ENCODE measurements at places on chromosomes 1 and 21.

GRCh38 chr1:154551474-154551873, 7.0 kb downstream of the UBE2Q1 start:
- DNase-seq: no peak

GRCh38 chr1:10108134-10108663, 75.4 kb downstream of the UBE4B start:
- no peak for DNase-seq

- no peak for DNase-seq
Observed at GRCh38 chr1:204509186-204509635, 7.0 kb upstream of the MDM4 start.

- DNase-seq: no peak
Observed at GRCh38 chr21:27734146-27734545, 767.3 kb upstream of the ADAMTS5 start.

GRCh38 chr21:37828556-37828955, 87.7 kb downstream of the KCNJ6 start:
- no peak for DNase-seq

DNA sequence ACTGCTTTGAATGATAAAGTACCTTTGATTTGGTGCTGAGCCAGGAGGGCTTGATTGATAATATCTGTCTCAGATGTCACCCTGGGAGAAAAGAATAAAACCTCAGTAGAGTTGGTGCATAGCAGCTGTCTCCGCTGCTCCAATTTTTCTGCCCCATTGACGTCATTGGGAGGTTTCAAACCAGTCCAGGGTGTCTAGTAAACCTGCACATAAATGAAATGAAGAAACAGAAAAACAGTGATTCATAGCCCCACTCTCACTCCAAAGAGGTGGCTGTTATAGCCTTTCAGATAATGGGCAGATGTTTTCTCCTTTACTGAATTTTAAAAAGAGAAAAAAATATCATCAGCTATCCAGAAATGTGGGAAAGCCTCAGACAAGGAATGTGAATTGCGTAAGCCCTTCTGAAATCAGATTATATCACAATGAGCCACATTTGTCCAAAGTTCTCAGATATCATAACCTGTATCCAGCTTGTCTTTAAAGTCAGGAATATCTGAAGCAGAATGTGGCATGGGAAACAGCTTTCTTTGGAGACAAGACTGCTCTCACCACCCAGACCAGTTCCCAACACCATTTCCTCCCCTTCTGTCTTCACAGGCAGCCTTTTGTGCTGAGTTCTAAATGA, 351.3 kb upstream of the SGIP1 start:
- DNase-seq: no peak

- DNase-seq: no peak
Observed at GRCh38 chr1:226889616-226890330, 19.4 kb downstream of the PSEN2 start.

DNA sequence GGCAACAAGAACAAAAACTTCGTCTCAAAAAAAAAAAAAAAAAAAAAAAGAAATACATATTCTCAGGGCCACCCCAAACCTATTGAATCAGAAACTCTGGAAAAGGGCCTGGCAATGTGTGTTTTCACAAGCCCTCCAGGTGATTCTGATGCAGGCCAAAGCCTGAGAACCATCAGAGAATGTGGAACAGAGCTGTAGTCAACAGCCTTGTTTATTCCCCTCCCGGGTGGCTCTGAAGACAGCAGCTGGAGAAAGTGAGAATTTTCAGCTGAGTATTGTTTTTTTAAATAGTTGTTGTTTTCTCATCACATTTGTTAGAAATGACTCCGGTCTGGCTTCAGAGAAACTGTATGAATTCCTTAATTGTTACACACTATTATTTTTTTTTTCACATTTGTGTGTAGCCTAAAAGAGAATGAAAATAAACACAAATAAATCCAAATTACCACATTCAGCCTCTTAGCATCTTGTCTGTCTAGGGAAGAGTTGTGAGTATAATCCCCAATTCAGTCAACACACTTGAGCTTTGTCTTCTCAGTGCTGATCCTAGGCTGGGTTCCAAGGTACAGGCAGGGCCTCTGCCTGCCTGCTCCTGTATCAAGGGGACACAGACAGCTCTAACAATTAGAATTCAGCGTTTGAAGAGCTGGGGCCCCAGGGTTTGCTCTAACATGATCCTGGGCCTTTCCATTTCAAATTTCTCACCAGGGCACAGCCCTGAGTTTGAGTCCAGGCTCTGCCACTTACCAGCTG, 6.6 kb upstream of the AZIN2 start:
- no peak for DNase-seq

- no peak for DNase-seq
Observed at GRCh38 chr1:151728151-151729054, 7.1 kb downstream of the RIIAD1 start.

DNA sequence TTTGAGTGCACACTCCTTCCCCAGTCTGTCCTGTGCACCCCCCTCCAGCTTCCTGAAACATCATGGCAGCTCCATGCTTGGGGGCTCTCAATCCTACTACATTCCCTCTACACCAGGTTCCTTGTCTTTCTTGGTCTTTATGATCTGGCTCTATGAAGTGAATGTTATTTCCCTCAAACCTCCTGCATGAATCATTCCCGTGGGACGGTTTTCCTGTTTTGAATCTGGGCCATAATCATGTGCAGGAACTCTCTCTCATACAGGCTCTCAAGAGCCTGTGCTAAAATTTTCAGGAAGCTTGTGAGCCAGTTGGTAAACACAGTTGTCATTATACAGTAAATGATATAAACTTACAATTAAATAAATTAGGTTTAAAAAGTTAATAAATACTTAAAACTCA, 89.8 kb upstream of the KCNE2 start:
- DNase-seq: no peak

DNA sequence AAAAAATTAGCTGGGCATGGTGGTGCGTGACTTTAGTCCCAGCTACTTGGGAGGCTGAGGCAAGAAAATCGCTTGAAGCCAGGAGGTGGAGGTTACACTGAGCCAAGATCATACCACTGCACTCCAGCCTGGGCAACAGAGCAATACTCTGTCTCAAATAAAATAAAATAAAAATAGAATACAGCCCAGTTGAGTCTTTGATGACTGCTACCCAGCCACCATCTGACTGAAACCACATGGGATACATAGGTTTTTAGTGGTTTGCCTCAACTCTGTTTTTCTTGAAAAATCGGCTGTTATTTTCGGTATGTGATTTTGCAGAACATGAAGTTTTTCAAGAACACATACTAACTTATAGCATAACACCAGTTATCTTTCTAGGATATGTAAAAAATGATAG, 46.5 kb downstream of the EPRS1 start:
- DNase-seq: no peak

DNA sequence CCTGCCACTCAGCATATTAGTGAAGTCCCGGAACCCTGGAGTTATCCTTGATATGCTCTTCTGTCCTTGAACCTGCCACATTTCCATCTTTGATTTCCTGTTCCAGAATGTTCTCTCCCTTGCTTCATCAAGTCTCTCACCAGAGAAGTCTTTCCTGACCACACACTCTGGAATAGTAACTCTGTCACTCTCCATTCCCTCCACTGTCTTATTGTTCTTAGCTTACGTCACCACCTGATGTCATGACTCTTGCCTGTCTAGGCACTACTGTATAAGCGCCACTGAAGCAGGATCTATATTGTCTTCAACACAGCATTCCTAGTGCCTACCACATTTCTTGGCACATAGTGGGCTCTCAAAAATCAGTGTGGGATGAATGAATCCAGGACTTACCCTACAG, 65.4 kb upstream of the SMYD2 start:
- no peak for DNase-seq

- no peak for DNase-seq
Observed at GRCh38 chr1:6459850-6460265, 6.1 kb downstream of the TNFRSF25 start.

- DNase-seq: no peak
Observed at GRCh38 chr1:209455661-209456358, 127.7 kb upstream of the CAMK1G start.

GRCh38 chr1:2014741-2015735, 4.1 kb upstream of the GABRD start:
- DNase-seq: no peak

DNA sequence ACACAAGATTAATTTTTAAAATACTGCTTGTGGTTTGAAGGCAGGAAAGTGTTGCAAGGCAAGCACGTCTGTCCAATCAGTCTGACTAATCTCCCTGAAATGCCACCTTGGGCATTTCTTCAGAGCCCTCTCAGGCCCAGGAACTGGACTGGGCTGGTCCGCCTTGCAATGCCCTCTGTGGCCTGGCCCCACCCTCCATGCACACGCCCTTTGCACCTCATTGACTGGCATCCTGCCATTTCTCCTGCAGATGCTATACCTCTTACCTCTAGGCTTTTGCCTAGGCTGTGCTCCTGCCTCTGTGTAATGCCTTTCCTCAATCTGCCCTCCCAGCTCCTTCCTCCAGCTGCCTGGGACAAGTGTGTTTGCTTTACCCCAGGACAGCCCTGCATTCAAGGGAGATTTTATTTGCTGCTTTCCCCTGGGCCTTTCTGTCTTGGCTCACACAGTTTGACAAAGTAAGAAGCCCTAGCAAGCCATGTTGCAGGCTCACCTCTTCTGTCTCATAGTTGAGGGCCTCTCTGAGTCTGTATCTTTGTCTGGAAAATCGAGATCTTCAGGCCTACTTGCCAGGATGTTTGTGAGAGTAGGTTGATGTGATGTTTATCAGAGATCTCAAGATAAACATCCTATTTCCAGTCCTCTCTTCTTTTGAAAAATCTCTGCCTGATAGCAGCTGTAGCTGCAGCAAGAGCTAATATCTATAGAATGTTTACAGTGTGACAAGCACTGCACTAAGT, 149.2 kb upstream of the JUN start:
- no peak for DNase-seq

- no peak for DNase-seq
Observed at GRCh38 chr1:32557812-32558211, 18.6 kb downstream of the ZBTB8A start.

GRCh38 chr1:248757784-248758195, 2.2 kb upstream of the LYPD8 start:
- no peak for DNase-seq

DNA sequence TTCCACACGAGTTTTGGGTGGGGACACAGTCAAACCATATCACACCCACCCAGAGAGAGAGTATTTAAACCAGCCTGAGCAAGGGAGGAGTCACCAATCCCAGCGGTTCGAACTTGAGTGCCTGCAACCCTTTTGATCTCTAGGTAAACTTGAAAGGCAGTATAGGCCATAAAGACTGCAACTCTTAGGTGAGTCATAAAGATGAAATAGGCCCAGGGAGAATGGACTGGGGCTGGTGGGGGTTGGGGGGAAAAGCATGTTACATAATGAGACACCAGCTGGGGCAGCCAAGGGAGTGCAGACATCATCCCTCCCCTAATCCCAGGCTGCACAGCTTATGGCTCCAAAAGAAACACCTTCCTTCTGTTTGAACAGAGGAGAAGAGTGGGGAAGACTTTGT, 99.8 kb upstream of the LHX8 start:
- DNase-seq: no peak

- DNase-seq: no peak
Observed at GRCh38 chr1:92367496-92367895, 68.6 kb downstream of the RPAP2 start.

GRCh38 chr1:200180821-200181220, 153.3 kb downstream of the NR5A2 start:
- DNase-seq: no peak

DNA sequence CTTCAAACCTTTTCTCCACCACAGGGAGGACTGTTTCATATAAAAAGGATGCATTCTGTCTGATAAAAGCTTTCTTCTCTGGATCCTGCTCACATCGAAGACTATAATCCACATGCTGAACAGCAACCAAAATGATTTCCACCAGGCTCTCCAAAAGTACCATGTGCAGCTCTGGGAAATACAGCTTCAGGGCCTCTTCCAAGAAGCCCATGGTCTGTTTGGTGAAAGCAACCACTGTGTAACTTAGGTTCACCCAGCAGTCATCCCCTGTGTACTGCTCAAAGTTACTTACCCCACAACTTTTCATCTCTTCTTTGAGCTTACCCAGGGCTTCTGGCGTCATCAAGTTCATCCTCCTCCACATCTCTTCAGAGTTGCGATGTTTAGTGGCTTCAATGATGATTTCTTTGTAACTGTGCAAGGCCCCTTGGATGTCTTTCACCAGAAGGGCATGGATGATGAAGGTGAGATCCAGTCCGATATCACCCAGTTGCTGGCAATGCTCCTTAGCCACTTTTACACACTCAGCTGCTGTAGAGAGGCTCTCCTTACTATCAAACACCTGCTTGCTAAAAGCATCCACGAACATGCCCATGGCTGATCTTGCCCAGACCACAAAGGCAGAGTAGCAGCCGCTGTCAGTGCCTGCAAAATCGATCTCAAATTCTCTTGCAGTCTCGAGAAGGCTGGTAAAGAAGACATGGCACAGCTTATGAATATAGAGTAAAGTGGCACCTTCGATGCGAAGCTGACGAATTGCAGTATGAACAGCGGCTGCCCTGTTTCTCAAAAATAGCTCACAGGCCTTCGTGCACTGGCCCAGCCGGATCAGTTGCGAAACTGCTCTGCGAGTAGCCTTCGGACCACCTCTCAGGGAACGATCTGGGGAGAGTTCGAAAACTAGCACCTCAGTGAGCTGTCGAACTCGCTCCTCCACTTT, 1.7 kb downstream of the EXOC8 start:
- no peak for DNase-seq

DNA sequence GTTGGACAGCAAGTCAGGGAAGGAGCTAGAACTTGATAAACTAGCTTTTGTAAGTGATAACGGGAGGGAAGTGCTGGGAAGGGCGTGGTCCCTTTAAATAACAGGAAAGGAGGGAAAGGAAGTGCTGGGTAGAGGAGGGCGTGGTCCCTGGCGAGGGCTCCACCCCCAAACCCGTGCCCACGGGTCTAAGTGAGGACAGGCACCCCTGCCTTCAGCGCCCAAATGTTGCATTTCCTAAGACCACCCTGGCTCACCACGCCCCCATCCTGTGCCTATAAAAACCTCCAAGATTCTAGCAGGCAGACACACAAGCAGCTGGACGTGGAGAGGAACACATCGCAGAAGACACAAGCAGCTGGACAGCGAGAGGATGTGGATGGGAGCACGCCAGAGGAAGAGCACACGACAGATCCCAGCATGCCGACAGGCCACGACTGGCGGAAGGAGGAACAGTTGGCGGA, 58.5 kb downstream of the PALMD start:
- no peak for DNase-seq

GRCh38 chr1:40890771-40891170, 28.6 kb upstream of the CITED4 start:
- no peak for DNase-seq

DNA sequence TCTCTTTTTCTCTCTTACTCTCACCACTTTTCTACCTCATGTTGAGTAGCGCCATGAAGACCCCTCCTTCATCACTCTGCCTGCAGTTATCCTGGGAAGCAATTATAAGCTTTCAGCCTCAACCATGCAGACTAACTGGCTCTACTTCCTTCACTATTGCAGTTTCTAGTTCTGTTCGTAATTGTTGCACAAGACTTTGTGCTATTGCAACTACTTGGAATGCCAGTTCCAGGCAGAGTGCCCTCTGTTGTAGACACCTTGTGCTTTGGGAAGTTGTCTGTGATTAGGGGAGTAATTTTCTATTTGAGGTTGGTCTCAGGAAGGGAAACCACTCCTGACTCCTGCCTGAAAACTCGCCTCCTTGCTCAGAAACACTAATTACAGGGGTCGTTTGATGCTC, 19.4 kb downstream of the PGM1 start:
- no peak for DNase-seq
